Natural killer cell (primary cell): ENCODE measurements at places on chromosomes 1 and 21. TPM values are rescaled to one million over a fixed set of nuclear protein-coding genes. Genes with fewer than 3 reads are reported as not detected.

DNA sequence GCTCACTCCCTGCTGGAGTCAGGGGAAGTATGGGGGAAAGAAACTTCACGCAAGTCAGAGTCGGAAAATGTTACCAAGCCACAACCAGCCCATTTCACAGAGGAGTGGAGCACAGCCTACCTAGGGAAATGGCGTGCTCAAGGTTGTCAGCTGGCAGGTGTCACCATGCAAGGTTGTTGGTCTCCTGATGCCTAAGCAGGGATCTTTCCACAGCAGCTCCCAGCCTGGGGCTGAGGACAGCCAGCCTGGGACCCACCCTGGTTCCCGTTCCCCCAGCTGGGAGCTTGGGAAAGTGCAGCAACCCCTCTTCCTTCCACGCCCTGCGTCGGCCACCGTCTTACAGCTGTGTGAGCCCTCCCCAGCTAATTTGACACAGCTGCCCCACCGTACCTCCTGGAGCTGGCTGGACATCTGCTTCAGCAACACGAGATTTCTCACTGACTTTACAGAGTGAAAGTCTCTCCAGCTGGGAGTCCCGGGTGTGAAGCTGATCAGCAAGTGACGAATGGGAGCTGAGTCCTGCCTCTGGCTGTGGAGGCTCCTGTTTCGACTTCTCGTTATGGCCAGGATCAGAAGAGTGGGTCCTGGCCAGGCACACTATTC is 224.6 kb upstream of the RAB4A start:
- no peaks in the 10 kb centered on the region for H3K27me3 ChIP-seq
- DNase-seq = no peak
- H3K36me3 ChIP-seq = no peaks in the 10 kb centered on the region

DNA sequence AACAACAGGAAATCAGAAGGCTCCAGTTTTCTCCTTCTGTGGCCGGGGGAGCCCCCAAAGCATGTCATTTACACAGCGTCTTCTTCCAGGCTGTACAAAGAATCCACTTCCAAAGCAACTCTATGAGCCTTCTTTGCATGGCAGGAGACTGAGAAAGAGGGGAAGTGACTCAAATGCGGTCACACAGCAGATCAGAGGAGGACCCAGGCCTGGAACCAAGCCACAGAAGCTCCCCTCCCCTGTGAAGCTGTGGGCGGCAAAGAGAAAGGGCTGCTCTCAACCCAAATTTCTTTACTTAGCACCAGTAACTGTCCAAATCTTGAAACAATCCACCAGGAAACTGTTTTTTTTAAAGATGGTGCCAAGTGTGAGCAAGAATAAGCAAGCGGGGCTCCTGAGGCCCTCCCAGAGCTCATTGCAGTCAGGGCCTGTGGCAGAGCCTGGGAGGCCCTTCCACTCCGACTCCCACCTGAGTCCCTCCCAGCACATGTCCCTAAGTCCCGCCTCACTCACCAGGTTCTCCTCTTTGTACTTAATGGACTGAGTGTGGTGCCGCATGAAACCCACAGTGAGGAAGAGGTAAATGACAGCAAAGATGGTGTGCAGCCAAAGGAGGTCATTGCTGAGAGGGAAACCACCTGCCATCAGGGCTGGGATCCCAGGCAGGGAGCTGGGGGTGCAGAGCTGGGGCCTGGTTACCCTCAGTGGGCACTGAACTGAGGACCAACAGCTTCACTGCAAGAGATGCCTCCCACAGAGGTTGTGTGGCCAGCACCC is 15.9 kb downstream of the TMEM63A start:
- no peaks in the 10 kb centered on the region for H3K27me3 ChIP-seq
- peak; percentile 83 for DNase-seq
- peaks cover 79% of the 10 kb centered on the region for H3K36me3 ChIP-seq
- no peak overlapping the region for H3K4me3 ChIP-seq

DNA sequence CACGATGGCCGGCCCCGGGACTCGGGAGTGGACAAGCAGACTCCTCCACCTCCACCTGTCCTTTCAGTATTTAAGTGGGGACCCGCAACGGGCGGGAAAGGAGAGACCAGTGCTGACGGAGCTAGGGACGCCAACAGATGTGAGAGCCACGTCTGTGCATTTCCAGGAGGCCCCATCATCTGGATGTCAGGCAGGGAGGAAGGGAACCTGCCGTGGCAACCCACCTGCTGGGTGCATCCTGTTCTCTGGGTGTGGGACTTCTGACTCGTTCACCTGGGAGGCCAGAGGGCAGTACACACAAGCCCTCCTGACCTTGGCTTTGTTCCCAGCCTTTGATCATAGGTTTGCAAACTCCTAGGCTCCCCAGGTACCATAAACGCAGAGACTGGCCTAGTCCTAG is 5.6 kb upstream of the PCBP3 start:
- peaks cover 8% of the 10 kb centered on the region for H3K4me1 ChIP-seq
- no peak overlapping the region for H3K4me3 ChIP-seq
- no peak for DNase-seq
- no peaks in the 10 kb centered on the region for H3K36me3 ChIP-seq

Gene NTMT2
- not detected for total RNA-seq

DNA sequence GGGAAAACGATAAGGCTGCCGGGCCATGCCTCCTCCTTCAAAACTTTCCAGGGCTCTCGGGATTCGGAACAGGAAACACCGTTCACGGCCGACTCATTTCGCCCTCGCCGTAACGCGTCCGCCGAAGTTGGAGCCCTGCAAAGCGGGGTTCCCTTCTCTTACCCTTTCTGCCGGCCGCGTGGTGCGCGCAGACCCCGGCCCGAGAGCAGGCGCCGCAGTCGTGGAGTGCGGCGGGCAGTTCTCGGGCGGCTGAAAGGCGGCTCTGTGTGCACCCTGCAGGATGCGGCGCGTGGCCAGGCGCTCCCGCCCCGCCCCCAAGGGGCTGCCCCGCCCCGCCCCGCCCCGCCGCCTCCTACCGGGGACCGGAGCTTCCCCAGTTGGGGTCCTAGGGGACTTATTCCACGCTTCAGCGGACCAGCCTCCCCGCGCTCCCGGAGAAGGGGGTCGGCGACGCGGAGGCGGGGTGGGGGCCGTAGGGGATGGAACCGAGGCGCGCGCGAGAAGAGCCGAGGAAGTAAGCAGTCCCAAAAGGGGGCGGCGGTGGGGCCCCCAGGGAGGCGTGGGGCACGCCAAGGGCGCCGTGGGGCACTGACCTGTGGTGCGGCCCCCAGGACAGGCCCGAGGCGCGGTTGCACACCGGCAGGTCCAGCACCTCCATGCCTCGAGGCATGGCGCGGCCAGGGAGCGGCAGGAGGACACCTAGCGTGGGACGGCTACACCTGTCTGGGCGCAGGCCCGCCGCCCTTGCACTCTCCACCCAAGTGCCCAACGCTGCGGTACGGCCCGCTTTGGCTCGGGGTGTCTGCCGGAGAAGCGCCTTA is at the start of gene MCOLN2:
MCOLN2 (minus strand) TSS at position 268 of the 821 bp plus-strand sequence; CDS start at position 27, 241 bp downstream.
- peaks cover 15% of the 10 kb centered on the region for H3K27me3 ChIP-seq
- no peaks in the 10 kb centered on the region for H3K36me3 ChIP-seq
- H3K4me3 ChIP-seq = peak within 1 kb of the TSS; percentile 55
- peak; percentile 77 for DNase-seq
- peak within 1 kb of the TSS; percentile 27 for H3K27ac ChIP-seq

- no peaks in the 10 kb centered on the region for H3K36me3 ChIP-seq
- H3K27me3 ChIP-seq = no peaks in the 10 kb centered on the region
- no peaks in the 10 kb centered on the region for H3K4me1 ChIP-seq
- H3K27ac ChIP-seq = no peak overlapping the region
These were observed 35.4 kb upstream of the PDC start for GRCh38 chr1:186496171-186496851.

DNA sequence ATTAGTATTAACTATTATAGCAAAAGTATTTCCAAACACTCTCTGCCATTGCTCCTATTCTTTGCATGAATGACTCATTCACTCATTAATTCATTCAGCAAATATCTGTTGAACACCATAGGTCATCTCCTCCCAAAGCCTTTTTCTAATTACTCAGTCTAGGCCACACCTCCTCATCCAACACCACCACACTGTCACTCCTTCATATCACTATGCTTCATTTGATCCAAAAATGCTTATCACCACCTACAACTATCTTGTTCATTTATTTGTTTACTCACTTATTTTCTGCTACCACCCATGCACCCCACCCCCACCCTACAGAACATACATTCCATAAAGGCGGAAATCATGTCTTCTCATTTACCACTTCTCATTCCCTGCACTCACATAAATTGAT is 94.4 kb upstream of the TNFSF4 start:
- H3K36me3 ChIP-seq = no peaks in the 10 kb centered on the region
- H3K27me3 ChIP-seq = no peaks in the 10 kb centered on the region
- H3K4me3 ChIP-seq = no peak overlapping the region
- H3K4me1 ChIP-seq = no peaks in the 10 kb centered on the region

- H3K36me3 ChIP-seq = no peaks in the 10 kb centered on the region
- no peak overlapping the region for H3K4me3 ChIP-seq
- H3K27ac ChIP-seq = no peak overlapping the region
These were observed 6.4 kb downstream of the IL12RB2 start for GRCh38 chr1:67313934-67314671.

Gene ZNF593OS
- not detected for total RNA-seq

GRCh38 chr1:209627027-209627731 is 25.0 kb downstream of the LAMB3 start:
- DNase-seq = no peak
- H3K4me1 ChIP-seq = peaks cover 7% of the 10 kb centered on the region
- H3K27ac ChIP-seq = no peak overlapping the region
- no peak overlapping the region for H3K4me3 ChIP-seq
- no peaks in the 10 kb centered on the region for H3K27me3 ChIP-seq
- no peaks in the 10 kb centered on the region for H3K36me3 ChIP-seq

- H3K36me3 ChIP-seq = no peaks in the 10 kb centered on the region
- no peak for DNase-seq
- H3K4me1 ChIP-seq = no peaks in the 10 kb centered on the region
- no peak overlapping the region for H3K27ac ChIP-seq
These were observed 218.7 kb downstream of the LBR start for GRCh38 chr1:225209153-225209552.

- no peaks in the 10 kb centered on the region for H3K4me1 ChIP-seq
- no peaks in the 10 kb centered on the region for H3K36me3 ChIP-seq
- H3K27me3 ChIP-seq = no peaks in the 10 kb centered on the region
- H3K4me3 ChIP-seq = no peak overlapping the region
These were observed 10.5 kb upstream of the C1orf105 start for GRCh38 chr1:172410027-172410426.

DNA sequence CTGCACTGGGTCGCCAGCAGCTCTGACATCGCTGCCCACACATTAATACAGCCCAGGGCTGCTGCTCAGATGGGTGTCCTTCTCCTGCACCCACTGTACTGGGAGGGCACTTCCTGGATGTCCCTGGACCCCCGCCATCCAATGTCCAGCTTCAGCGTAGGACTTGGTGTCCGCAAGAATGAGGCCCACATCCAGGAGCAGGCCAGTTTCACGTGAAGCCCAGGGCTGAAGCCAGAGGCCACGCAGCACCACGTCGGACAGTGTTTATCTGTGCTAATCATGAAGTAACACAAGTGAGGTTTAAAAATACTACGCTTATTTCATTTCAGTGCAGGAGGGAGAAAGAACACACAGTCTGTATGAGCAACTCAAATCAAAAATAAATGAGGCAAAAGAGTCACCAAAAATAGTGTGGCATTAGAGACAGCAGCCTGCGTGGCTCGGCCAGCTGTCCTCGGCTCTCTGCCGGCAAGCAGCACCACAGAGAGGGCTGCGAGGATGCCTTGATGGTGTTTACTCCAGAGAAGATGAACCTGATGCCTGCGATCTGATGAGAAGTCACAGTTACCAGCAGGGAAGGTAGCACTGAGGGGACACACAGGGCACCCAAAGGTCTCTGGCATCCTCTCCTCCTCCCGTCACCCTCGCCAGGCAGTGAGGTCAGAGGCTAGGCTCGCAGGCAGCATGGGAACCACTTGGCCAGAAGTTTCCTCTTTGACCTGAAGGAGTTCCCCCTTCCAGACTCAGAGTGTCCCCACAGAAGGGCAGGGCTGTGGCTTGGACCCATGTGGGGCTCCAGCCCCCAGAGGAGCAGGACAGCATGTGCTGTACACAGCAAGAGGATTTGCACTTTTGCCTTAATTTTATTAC is 22.1 kb upstream of the NPHP4 start:
- H3K4me3 ChIP-seq = no peak overlapping the region
- H3K36me3 ChIP-seq = peaks cover 3% of the 10 kb centered on the region

DNA sequence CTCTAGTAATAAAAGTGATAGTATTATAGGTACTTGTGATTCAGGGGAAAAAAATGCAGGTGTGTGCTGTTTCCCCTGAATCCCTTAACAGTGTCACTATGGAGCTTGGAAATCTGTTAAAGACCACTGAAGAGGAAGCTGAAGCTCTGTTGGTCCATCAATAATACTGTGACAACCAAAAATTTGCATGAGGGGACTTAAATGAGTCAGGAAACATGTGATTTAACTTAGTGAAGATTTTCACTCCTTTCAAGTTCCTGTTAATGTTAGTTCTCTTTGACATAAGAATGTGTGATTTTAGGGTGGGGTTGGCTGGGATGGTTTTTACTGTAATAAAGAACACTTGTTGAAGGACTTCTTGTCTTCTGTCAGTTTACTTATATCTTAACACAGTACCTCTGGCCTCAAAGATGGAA is 32.0 kb downstream of the VANGL2 start:
- H3K36me3 ChIP-seq = no peaks in the 10 kb centered on the region
- no peaks in the 10 kb centered on the region for H3K27me3 ChIP-seq
- peaks cover 50% of the 10 kb centered on the region for H3K4me1 ChIP-seq
- peak; percentile 62 for DNase-seq

DNA sequence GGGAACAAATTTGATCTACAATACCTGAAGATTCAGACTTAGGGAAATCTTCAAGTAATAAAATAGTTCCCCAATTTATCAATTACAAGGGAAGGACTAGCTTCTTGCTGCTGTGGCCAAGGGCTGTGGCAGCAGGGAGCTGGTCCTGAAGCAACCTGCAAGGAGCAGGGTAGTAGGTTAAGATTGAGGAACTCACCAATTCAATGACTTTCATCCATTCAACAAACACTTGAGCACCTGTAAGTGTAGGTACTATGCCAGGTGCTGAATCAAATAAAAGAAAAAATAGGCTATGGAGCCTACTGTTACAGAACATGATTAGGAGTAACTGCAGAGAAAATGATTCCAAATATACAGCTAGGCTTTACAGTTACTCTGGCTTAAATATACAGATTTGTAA is 64.2 kb upstream of the RBM34 start:
- no peaks in the 10 kb centered on the region for H3K27me3 ChIP-seq
- H3K4me1 ChIP-seq = no peaks in the 10 kb centered on the region
- peaks cover 63% of the 10 kb centered on the region for H3K36me3 ChIP-seq
- no peak for DNase-seq
- H3K27ac ChIP-seq = no peak overlapping the region

Gene CFHR2
- not detected for total RNA-seq

Gene ADGRL2
- total RNA-seq = not detected

Gene PTGFRN
- 1.4 TPM for total RNA-seq

Gene CFHR1
- total RNA-seq = not detected

Gene LYPD8
- total RNA-seq = not detected

DNA sequence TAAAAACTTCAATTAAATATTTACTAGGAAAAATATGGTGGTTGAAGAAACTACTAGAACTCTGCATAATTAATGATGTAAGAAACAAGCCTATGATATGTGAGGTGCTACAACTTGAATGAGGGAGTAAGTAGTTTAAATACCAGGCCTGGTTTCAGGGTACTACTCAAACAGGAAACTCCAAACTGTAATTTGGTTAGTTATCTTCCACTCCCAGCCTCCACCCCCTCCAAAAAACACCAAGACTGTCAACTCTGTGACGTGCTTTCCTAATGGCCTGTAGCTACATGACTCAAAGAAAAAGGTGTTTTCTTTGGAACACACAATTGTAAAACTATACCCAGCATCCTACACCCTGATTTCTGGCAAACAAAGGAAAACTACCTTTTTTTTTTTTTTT is 55.9 kb upstream of the RCC1 start:
- no peak overlapping the region for H3K4me3 ChIP-seq
- no peak for DNase-seq
- H3K27me3 ChIP-seq = no peaks in the 10 kb centered on the region
- no peaks in the 10 kb centered on the region for H3K4me1 ChIP-seq
- no peak overlapping the region for H3K27ac ChIP-seq
